Activated CD4-positive, alpha-beta T cell treated with anti-CD3 and anti-CD28 coated beads for 24 hours (primary cell): ENCODE measurements at places on chromosomes 5 and 9.

- DNase-seq, result no peak
Observed at GRCh38 chr5:16871746-16872339, 64.2 kb downstream of the MYO10 start.

DNA sequence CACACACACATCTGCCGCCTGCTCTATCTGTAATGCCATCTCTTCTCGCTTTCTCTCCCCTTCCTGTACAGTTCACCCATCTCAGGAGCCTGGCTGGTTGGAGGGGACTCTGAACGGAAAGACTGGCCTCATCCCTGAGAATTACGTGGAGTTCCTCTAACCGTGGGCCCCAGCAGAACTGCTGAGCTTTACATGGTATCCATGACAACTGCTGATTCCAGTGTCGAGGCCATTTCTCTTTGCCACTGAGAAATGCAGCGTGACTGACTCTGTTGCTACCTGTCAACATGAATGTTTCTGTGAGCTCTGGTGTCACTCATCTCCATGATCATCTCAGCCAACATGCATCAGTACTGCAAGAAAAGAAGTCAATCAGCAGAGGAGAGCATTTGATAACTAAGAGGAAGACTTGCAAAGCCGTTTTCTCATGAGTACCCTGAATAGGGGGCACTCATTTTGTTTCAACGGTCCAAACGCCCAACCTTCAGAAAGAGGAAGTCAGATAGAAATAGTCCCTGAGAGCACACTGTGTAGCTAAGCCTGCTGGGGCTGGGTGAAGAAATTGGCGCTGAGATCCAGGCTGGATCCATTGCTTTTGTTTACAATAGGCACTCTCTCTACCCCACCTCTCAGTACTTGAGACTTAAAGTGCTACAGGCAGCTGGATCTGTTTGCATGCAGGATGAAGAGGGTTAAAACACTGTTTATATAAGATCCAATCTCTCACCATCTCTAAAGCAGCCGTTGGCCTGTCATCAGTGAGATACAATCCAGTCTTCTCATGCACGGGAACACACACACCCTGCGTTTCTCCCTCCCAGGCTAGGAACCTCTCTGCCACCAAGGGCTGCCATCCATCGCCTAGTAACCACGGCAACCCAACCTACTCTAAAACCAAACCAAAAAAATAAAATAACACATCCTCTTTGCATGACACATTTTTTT lies 180.9 kb downstream of the NR3C1 start:
- no peak for DNase-seq

DNA sequence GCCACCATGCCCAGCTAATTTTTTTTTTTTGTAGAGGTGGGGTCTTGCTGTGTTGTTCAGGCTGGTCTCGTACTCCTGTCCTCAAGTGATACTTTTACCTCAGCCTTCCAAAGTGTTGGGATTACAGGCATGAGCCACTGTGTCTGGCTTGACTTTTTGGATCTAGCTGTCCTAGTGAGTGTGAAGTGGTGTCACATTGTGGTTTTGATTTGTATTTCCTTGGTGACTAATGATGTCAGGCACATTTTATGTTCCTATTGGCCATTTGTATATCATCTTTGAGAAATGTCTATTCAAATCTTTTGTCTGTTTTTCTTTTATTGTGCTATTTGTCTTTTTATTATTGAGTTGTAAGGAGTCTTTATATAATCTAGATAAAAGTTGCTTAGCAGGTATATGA lies 53.5 kb upstream of the MCCC2 start:
- no peak for DNase-seq

DNA sequence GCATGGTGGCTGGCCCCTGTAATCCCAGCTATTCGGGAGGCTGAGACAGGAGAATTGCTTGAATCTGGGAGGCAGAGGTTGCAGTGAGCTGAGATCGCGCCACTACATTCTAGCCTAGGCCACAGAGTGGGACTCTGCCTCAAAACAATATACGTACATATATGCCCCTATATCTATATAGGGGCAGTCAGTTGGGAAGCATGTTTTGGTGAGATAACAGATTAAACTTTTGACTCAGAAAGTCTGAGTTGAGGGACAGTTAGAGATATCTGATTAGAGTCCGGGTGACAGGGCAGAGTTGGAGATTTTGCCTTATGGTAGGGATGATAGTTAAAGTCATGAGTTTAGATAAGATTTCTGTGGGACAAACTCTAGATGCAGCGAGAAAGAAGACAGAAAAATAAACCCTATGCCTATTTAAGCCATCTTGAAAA lies 71.8 kb upstream of the ALDH1A1 start:
- no peak for DNase-seq

- no peak for DNase-seq
Observed at GRCh38 chr5:143644727-143645126, 167.2 kb upstream of the HMHB1 start.

DNA sequence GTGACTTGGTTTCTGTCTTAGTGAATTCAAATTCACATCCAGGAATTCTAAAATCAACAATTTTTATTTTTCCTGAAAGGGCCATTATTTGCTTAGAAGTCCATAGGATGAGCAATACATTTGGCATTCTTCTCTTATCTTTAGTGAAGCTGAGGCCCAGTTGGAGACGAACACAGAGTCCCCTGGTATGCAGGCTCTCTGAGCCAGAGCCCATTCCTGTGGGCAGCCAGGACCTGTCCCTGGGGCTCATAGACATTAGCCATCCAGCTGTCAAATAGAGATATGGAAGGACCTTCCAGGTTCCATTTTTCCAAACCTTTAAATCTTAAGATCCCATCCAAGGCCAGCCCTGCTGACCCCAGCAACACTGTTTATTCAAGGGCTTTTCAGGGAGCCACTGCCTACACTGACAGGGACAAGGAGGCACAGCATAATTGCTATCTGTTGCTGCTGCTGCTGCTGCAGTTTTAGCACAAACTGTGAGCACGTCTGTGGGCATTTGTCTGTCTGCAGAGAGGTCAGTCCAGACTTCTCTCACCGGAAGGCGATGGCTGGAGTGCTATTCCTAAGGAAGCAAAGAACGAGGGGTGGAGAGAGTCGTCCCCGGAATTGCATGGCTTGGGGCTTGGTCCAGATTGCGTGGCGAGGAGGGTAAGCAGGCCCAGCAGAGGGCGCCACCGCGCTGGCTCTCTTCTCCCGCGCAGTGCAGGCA lies 639.0 kb downstream of the CCDC171 start:
- DNase-seq, result no peak

DNA sequence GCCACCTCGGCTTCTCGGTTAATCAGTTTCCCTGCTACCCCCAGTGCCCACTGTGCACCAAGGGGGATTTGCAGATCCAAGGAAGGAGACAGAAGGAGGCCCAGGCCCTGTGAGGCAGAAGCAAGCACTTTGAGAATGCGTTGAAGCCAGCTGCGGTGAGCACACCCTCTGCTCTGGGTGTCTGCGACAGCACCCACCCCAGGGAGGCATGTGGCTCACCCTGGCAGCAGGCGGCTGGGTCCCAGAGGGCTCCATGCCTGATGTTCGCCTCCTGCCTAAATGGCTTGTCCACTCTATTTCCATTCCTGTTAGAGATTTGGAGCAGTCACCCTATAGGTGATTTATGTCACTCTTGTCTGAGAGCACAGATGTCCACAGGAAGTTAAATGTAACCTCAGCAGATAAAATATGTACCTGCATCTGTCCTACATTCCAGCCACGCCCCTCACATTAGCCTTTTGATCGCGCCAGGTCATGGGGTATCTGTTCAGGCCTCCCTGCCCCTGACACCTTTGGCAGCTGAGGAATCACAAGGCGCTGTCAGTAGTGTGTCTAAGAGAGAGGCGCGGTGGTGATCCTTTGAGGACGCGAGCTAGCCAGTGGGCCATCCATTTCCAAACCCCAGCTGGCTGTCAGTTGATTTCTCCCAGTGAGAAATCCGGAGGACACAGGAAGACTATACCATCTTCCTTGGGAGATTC lies 28.1 kb downstream of the PTGES2 start:
- DNase-seq, result no peak

- DNase-seq, result no peak
Observed at GRCh38 chr5:89273289-89273688, 390.3 kb upstream of the MEF2C start.

DNA sequence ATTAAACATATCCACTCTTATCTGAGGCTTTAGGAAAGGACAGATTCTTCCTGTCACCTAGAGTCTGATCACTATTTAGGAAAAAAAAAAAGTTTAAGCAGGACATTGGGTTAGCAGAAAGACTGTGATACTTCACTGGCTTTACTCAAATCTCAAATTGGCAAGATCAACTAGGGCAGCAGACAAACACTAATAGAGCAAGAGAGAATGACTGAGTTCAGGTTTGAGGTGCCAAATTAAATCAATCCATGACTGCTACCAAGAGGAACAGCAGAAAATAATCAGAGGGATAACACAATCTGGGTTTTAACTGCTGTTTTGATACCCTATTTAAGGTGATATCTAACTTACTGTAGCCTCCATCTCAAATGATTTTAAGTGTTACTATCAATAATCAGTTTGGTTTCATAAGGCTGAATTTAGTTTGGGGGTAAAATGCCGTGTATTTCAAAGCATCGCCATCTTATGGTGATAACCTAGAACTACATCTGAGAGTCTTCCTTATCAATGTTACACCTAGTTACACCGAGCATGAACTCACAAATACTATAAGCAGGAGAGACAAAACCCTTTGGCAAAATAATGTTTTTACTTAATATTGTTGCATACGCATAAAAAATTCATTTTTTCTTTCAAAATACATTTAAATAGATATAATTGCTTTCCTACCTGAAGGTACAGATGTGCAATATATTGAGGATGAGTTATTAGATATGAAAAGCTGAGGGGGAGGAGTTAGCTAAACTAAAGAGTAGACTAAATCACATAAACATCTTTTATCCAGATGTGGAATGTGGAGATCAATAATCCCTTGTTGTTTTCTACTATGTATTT lies 286.4 kb upstream of the CDH12 start:
- DNase-seq, result no peak

- no peak for DNase-seq
Observed at GRCh38 chr9:84856181-84856632, 186.7 kb downstream of the NTRK2 start.

DNA sequence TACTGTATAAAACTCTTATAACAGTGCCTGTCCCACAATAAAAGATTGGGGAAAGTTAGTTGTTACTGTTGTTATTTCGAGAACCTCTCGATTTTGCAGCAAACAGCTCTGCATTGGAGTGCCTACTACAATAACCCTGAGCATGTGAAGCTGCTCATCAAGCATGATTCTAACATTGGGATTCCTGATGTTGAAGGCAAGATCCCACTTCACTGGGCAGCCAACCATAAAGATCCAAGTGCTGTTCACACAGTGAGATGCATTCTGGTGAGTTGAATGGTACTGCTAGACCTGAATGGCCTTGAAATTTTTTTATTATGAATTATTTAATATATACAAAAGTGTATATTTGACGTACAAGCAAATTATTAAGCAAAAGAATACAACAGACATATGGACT lies 123.2 kb downstream of the TEX10 start:
- no peak for DNase-seq

DNA sequence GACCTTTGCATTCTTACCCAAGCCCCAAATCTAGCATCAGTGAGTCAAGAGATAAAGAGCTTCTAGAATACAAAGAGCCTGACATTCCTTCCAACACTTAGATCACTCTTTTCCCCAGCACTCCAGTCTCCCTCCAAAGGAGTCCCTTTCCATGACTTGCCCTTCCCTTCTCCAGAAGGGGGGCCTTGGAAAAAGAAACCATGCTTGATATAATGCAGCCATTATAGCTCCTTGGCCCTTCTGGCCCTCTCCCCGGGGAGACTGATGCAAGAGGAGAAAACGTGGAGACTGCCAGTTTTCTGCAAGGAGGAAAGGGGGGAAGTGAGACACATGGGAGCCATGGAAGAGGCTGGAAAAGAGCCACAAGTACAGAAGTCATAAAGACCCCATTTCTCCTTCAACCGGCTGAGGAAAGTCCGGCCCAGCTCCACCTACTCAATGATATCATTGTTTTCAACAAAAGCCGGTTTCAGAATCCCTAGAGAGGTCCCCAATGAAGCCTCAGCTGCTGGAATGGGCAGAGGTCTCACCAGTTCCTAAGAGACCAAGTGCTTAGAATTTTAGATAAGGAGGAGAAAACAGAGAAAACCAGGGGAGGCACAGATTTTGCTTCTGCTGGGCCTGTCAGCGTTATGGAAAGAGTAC lies 29.0 kb downstream of the ADAM19 start:
- no peak for DNase-seq

DNA sequence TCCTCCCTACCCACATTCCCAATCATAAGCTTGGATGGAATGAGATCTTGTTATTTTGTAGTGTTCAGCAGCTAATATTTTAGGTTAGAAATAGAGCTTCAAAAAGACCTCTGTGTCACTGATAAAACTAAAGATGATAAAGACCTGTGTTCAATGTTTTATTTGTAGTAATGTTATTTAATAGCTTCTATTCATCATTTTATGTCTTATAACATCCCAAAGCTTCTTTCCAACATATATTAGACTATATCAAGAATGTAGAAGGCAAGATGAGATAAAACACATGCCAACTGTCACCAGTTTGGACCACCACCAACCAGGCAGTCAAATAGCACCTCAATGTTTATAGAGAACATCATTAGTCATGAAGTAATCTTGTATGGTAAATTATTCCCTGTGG lies 409.5 kb upstream of the ITGA1 start:
- DNase-seq, result no peak

GRCh38 chr5:132422720-132423437 lies 53.4 kb downstream of the SLC22A5 start:
- no peak for DNase-seq

DNA sequence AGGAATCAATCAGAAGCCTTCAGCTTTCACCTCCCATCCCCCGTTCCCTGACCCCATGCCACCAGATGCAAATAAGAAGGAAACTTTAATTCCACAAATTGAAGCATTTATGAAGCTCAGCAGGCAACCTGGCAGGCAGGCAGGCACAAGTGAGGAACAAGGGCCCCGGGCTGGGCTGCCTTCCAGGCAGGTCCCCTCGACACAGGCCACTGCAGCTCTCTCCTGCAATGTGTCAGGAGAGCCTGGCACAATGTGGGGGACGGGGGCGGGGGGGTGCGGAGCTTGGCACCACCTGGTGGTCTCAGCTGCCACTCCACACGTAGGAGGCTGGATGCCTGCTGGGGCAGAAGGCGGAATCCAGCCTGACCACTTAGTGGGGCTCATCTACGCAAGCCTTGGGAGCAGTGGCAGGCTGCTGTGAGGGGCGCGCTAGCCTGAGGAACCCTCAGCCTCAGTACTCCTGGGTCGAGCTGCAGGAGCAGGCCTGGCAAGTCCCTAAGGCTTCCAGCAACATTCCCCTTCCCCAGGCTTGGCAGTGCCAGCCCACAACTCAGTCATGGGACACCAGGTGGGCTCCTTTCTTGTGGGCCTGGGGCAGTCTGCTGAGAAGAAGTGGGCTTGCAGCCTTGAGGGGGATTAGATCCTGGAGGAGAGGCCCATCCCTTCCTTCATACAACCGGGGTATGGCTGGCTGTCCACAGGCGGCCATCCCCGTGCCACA lies 50.2 kb upstream of the KCNMB1 start:
- no peak for DNase-seq

DNA sequence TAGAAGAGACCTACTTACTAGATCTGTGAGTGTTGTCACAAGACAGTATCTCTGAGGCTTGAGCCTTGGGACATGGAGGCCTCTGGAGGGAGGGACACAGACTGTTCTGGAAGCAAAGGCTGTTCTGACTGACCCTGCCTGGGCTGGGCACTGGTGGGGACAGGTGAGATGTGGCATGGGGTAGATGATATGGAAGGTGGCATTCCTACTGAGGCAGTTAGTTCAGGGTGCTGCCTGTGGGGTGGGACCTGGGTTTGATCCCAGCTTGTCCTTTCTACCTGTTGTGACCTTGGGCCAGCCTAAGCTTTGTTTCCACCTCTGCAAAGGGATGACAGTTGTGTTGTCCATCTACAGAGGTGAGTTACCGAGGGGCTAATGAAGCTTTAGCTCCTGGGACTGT lies 140.2 kb downstream of the C9orf50 start:
- no peak for DNase-seq

- no peak for DNase-seq
Observed at GRCh38 chr5:135271533-135272310, 127.3 kb downstream of the MACROH2A1 start.
